Stimulated activated CD4-positive, alpha-beta T cell treated with anti-CD3 and anti-CD28 coated beads, Interleukin-1b, Interleukin-23, amount 100 ng/mL, for 24 hours (primary cell): ENCODE measurements at places on chromosomes 13 and 19.

DNA sequence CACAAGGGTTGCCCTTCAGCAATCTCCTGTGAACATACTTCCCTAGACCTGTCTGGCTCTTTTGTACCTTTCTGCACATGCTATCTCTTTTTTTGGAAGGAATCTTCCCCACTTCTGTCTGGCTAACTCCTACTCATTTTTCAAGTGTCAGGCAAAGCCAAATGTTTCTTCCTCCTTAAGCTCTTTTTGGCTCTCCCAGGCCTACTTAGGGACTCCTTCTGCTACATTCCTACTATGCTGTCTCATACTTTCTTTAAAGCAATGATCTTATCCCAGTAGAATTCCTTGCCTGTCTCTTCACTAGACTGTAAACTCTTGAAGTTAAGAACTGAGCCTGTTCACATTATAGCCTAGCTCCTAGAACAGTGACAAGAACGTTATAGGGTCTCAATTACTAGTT lies 114.9 kb upstream of the WASF3 start:
- DNase-seq = no peak

DNA sequence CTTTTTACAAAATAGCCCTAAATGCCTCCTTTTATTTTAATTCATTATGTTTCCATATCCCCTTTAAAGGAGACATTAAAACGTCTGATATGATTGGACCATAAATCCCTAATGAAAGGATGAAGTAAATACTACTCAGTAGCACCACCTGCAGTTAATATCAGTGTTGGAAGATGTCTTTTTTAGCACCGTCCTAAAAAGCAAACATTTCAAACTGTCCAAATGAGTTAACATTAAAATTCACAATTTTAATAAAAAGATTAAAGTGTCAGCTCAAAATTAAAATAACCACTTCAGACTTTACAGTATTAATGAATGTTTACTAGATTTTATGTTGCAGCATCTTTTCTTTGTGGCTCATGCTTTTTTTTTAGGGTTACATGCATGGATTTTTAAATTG lies 12.3 kb downstream of the ZNF507 start:
- no peak for DNase-seq

DNA sequence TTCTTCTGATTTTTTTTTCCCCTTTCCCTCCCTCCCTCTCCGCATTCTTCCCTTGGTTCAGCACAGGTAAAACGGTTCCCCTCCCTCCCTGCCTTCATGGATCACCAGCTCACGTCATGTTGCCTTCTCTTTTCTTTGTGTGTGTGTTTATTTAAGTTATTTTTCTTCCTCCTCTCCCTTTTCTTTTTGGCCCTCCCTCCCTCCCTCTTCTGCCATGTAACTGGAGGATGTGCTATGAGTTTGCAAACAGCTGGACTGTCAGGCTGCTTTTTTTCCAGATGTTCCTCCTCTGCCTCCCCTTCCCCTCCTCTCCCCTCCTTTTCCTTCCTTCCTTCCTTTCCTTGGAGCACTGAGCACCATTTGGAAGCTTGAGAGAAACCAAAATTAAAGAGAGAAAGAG lies 2.0 kb downstream of the LENG9 start:
- no peak for DNase-seq

- DNase-seq = no peak
Observed at GRCh38 chr19:16216744-16217670, 19.3 kb downstream of the AP1M1 start.

DNA sequence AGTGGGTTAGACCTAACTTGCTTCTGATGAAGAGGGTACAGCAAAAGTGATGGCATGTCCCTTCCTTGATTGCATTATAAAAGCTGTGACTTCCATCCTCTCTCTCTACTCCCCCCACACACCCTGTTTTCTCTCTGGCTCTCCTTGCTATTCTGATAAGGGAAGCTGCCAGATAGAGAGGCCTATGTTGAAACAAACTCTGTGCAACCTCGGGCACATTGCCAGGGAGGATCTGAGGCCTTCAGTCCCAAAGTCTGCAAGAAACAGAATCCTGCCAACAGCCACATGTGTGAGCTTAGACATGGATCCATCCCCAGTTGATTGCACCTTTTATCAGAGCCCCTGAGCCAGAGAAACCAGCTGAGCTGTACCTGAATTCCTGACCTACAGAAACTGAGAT lies 44.8 kb upstream of the ARGLU1 start:
- DNase-seq = no peak

DNA sequence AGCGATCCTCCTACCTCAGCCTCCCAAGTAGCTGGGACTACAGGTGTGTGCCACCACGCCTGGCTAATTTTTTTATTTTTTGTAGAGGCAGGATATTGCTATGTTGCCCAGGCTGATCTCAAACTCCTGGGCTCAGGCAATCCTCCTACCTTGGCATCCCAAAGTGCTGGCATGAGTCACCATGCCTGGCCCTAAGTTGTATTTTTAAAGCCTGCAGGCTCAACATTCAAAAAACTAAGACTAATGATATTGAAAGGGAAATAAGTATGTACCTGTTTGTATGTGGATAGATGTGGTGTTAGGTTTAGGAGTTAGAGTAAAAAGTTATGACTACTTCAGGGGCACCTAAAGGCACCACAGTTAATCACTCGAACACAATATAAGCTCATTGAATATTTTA lies 5.4 kb upstream of the IPO5 start:
- DNase-seq = no peak

GRCh38 chr19:31445406-31445805 lies 96.2 kb upstream of the TSHZ3 start:
- DNase-seq = no peak

DNA sequence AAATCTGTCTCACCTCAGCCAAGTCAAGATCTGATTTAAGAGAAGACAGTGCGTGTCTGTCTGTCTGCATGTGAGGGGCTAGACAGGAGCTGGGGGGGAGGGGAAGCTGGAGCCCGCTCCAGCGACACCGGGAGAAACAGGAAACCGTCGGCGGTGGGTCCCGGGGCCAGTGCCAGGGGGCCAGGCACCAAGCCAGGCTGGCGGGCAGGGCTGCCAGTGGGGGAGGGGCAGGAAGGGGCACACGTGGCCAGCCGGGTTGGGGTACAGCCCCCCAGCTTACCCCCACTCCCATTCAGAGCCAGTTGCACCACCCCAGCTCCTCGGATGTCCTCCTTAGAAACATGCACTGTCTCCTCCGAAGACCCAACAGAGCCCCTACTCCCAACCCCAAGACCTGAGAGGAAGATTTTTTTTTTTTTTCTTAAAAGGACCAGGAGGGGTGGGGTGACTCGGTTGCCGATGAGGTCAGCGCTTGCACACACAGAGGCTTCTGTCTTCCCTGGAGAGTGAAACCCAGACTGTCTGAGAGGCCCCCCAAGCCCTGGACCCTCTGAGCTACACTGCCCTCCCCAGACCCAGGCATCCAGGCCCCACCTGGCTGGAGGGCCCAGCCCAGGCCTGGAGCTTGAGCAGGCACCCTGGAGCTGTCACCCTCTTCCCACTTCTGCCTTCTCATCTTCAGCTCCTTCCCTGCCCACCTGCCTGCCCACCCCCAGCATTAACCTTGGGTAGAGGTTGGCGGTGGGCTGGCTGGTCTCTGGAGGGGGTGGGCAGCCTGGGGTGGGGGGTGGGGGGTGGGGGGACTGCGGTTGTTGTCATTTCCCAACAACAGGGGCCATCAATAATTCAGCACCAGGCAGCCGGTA lies 4.0 kb downstream of the ERF start:
- DNase-seq = no peak

GRCh38 chr13:26589754-26590153 lies 32.3 kb downstream of the WASF3 start:
- no peak for DNase-seq

DNA sequence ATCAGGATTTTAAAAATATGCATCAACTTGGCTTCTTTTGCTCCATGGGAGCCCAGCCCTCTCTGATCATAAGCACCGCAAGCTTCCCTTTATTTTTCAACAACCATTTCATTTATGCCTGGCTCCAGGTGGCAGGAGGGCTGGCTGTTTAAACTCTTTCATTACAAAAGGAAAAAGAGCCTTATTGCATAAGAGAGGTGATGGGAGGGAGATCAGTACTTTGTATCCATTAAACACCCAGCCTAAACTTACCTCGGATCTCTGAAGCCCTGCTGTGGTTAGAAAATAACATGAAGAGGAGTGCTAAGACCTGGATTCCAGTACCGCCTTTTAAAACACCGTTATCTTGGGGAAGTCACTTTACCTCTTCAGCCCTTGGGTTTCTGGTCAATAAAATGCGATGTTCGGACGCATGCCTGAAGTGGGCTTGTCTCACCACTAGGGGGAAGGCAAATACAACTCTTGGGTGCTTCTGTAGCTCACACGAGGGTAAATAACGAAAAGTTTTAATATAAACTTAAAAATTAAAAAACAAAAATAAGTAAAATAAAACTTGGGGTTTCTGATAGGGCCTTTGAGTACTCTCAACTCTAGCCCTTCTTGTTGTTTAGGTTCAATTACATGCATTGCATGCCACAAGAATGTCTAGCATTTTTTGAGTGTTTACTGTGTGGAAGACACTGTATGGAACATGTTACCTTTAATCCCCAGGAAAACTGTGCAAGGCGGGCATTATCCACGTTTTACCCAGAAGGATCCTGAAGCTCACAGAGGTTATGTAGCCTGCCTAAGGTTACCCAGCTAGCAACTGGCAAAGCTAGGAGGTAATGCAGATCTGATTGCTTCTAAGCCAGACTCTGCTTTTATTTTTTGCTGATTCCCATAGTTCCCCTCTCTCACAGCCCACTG lies 240.3 kb downstream of the LMO7 start:
- DNase-seq = peak; percentile 7

DNA sequence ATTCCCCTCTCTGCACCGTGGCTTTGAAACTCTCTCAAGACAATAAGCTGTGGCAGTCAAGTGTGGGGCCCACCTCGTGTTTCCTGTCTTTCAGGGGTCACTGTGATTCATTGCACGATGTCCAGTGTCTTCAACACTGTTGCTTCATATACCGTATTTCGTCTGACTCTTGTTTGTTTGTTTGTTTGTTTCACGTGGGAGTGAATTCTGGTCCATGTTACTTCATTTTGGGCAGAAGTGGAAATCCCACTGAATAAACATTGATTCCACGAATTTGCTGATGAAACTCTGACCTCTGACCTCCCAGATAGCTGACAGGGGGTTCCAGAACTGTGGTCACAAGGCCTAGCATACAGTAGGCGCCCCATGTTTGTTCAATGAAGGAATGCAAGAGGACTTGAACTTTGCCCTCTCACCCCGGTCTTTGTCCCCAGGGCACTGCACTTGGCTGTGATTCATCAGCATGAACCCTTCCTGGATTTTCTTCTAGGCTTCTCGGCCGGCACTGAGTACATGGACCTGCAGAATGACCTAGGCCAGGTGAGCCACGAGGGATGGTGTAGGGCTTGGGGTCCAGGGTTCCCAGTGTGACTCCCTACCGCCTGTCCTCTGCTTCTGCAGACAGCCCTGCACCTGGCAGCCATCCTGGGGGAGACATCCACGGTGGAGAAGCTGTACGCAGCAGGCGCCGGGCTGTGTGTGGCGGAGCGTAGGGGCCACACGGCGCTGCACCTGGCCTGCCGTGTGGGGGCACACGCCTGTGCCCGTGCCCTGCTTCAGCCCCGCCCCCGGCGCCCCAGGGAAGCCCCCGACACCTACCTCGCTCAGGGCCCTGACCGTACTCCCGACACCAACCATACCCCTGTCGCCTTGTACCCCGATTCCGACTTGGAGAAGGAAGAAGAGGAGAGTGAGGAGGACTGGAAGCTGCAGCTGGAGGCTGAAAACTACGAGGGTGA lies 5.1 kb downstream of the NFKBIB start:
- no peak for DNase-seq

DNA sequence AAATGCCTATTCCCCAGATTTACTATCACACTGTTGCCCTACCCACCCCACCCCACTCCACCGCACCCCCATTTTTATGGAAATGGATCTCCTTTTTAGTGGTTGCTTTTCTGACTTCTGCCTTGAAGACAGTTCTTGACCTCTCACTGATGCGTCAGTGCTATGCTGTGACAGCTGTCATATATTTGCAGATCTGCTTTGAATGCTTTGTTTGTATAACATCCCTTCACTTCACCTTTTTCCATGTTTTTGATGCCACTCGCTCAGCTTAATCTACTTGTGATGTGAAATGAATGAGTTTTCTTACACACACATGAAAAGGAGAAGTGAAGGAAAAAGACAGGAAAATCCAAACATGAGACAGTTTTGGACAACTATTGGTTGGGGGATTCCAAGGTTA lies 731.0 kb downstream of the SLITRK6 start:
- DNase-seq = no peak

DNA sequence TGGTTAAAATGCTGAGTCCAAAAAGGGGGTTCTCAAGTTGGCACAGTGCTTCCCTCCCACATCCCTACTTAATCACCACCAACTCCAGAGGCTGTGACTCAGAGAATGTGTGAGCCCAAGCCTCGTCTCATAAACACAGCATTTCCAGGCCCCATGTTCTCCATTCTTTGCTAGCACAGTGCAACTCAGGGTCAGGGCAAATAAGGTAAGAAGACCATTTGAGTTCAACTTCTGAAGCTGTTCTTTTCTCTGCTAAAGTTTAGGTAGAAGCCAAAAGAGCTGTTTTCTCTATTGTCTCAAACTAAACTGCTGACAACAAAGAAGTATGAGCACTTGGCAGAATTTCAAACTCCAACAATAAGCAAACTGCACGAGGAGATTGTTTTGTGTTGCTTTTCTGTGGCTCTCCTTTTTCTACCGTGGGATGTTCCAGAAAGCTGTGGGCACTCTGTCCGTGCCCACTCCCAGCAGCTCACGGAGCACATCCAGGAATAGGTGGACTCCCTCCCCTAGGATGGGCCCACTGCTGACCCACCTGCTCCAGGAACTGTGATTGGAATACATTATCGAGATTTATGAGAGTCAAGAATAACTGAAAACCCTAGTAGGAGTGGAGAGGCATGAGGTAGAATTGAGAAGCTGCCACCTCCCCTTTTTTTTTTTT lies 494.3 kb downstream of the COG6 start:
- no peak for DNase-seq

- no peak for DNase-seq
Observed at GRCh38 chr13:100478107-100478809, 110.3 kb downstream of the GGACT start.

DNA sequence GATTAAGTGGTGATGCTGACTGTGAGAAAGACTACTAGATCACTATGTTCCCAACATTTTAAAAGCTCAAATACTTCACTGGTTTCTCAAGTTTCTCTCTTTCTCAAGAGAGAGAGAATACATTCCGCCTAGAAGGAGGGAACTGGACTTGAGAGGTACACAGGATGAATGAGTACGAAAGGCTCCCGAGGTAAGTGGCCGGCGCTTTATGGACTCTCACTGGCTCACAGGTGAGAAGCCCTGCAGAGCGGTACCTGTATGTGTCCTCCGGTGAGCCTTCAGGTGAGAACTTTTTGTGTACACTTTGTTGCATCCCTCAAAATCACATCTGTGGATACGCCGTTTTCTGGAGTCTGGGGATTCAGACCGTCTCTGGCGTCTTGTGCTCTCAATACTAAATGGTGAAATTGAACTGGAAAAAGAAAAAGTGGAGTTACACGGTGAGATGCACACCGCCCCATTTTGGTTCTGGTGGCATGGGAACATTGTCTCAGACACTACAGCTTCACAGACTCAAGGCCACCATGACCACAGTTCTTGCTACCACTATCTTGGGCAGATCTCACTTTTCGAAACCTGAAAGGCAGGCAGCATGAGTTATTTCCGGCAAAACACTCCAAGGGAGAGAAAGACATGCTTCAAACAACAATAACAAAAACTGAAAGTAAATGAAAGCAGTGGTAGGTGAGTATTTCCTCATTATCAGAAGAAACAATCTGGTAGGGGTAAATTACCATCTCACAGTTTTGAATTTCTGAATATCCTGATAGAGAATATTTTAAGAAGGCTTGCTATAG lies 418.9 kb downstream of the KLF12 start:
- DNase-seq = peak; percentile 20
